ENCODE measurements at places on chromosomes 7 and 10.

DNA sequence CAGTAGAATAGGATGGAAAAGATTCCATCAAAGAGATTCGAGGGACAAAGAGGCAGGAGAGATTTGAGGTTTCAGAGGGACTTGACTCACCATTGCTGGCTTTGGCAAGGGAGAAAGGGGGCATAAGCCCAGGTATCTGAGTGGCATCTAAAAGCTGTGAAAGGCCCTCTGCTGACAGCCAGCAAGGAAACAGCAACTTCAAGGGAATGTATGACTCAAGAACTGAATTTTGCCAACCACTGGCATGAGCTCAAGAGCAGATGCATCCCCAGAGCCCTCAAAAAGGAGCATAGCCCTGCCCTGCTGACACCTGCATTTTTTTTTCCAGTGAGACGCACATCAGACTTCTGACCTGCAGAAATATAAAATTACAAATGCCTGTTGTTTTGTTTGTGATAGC, 19.6 kb upstream of the ADAM12 start:
- DNase-seq = no peak

- DNase-seq = no peak
Observed at GRCh38 chr7:64877714-64878610, 25.1 kb upstream of the ZNF273 start.

DNA sequence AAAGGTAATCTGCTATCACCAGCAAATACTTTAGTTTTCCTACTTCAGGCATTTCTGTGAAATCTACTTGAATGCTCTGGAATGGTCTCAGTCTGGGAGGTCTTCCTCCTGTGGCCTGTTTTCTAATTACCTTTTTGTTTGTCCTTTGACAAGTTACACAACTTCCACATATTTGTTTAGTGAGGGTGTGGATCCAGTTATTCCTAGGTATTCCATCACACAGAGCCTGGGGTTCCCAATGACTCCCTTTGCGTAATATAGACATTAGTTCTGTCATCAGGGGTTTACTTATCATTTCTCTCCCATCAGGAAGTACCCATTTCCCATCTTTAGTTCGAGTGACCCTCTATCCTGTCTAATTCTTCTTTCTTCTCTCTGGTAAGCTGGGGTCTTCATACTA, 28.1 kb upstream of the ELOVL3 start:
- no peak for DNase-seq

GRCh38 chr7:75915416-75916156, 631 bp downstream of the POR start:
- DNase-seq = no peak

DNA sequence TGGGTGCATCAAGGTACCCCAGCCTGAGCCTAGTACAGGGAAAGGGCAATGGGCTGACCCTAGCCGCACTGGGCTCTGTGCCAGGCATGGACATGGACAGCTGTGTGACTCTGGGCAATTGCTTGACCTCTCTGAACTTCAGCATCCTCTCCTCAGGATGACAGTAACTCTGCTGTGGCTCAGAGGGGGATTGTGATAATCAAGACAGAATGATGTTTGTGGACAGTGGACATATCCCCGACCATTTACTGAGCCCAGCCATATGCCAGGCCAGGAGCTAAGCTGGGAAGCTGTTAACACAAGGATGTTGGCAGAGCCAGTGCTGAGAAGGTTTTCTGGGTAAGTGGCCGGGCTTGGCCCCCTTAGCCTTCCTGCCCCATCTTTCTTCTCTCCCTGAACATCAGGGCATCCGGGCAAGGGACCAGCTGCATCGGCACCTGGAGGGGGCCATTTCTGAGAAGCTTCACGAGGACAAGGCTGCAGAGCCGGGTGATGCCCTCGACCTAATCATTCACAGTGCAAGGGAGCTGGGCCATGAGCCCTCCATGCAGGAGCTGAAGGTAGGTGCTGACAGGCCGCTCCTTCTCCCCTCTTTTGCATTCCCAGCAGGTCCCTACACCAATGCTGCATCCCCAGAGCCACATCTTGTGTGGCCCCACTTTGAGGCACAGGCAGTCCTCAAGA, 3.5 kb downstream of the CYP26C1 start:
- no peak for DNase-seq

- DNase-seq = no peak
Observed at GRCh38 chr10:29245476-29245875, 43.4 kb upstream of the LYZL1 start.

GRCh38 chr7:28573651-28574301, 161.5 kb downstream of the CREB5 start:
- DNase-seq = no peak

DNA sequence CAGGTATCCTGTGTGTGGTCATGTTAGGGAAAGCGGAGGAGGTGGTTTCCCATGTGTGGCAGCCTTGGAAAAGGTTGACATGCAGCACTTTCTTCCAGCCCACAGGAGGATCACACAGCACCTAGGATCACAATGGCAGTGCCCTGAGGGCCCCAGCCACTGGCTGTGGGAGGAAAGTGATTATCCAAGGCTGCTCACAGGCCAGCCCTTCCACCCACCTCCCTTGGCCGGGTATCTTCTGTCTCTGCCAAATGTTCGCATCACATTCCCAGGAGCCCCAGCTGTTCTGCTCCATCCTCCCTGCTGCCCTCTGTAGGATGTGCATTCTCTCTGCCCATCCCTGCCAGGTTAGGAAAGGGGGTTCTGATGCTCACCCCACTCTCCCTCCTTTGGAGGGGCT, 2.5 kb upstream of the MLXIPL start:
- no peak for DNase-seq

- no peak for DNase-seq
Observed at GRCh38 chr10:98262571-98262970, 5.4 kb downstream of the LOXL4 start.

GRCh38 chr7:105001652-105002184, 12.3 kb upstream of the KMT2E start:
- DNase-seq = no peak

DNA sequence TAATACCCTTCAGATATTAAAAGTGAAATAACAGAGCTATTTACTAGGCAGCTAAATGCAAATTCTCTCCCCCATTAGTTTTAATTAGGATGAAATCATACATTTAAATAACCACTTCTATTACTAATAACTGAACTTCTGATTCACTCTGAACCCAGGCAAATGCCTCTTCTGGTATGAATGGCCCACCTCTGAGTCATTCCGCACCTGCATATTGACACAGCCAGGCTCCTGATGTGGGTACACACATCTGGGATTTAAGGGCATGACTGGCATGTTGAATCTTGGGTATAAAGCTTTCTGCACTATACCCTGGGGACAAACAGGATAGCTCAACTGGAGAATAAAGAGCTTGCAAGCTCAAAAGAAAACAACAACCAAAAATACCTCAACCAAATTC, 140.9 kb downstream of the AUTS2 start:
- no peak for DNase-seq

DNA sequence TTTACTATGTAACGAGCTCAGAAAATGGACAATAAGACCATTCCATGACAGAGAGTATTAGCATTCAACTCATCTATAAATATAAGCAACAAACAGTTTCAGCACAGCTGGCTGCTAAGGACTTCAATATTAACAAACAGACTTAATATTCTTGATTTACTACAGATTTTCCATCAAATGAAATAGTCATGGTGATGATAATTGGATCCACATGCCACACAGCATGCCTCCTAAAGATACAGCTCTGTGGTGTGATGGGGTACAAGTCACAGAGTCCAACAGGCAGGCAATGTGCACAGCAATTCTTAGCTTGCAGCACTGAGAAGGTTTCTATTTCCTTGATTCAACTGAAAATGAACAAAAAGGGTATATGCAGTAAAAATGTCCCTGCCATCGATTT, 54.0 kb downstream of the DOCK4 start:
- no peak for DNase-seq

- DNase-seq = no peak
Observed at GRCh38 chr7:43782768-43783555, 24.5 kb downstream of the BLVRA start.

DNA sequence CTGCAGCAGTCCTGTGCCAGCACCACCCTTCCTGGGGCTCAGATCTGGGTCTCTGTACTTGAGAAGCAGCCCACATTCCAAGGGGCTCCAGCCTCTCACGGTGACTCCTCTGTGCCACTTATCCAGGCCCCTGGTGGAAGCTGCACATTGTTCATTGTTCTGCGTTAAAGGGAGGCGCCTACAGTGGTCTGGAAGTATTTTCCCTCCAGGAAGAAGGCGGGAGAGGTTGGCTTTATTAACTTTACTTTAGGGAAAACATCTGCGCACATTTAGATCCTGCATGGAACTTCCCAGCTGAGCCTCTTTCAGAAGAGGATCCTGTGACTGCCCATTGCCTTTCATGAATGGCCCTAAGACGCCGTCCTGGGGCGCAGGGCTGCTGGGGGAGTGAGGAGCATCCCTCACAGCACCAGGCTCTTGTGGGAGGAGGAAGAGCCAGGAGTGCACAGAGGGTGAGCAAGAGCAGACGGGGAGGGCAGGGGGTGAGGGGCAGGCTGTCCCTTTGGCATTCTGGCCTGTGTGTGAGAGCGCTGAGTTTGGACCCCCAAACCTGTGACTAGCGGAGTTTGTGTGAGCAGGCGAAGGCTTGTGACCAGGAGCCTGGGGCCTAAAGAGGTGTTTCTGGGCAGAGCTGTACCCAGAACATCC, 98.6 kb upstream of the BTBD16 start:
- no peak for DNase-seq

DNA sequence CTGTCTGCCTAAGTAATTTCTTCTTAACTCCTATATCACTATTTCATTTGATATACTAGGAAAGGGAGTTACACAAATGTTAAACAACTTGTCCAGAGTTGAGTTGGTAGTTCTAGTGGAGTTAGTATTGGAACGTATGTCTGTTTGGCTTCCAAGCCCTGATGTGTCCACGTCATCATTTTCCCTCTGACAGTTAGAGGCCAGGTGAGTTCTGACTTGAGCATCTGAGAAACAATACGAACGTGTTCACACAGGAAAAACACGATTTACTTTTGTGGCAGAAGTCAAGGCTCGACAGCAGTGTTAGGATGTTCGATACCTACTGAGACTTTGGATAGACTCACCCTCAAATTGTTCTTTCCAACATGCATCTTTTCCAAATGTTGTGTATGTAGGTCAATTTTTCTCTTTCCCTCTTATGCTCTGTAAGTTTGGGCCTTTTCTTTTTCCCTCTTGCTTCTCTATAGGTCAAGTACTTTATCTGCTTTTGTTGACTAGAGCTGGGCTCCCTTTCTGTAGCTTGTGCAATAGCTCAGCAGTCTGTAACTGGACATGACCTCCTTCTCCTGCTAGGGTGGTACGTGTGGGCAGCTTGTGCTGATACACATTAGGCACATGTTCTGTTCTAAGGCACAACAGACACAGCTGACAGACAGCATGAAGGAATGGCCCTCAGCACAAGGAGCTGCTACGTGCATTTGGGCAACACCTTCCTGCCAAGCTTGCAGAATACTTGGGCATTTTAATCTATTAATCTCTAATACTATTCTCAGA, 222.9 kb downstream of the PTEN start:
- no peak for DNase-seq

- no peak for DNase-seq
Observed at GRCh38 chr7:73881352-73882046, 20.5 kb downstream of the TMEM270 start.

DNA sequence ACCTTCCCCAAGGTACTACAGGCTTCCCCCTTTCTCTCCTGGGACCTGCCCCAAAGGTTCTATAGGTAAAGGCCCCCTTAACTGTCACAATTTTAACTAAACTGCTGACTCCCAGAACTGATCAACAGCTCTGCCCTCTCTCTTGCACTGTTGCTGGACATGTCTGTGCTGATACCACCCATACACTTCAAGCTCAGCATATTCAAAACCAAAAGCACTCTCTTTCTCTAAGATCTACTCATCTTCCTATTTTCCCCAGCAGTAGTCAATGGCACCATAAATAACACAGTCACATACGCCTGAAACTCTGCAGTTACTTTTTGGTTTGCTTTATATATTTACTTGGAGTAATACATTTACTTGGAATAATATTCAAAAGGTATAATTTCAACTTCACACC, 12.3 kb downstream of the OSBPL3 start:
- DNase-seq = no peak

DNA sequence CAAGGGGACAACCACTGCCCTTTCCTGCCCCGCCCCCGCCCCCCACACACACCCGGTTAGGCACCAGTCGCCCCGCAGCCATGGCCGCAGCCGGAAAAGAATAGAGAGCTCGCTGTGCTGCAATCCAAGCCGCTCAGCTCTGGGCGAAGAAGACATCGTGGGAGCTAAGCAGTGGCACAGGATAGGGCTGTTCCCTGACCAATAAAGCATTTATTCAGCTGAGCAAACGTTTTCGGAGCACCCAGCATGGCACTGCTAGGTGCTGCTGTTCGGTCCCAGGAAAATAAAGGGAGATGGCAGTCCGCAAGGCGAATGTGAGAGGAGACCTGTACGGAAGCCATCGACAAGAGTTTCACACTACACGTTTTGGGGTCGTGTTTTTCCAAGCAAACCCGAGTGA, 18.3 kb downstream of the SKIDA1 start:
- no peak for DNase-seq

GRCh38 chr10:121322776-121323175, 275.5 kb downstream of the FGFR2 start:
- DNase-seq = no peak

GRCh38 chr10:30510932-30511700, 77.1 kb downstream of the MAP3K8 start:
- no peak for DNase-seq

GRCh38 chr7:78959477-78959876, 494.0 kb downstream of the MAGI2 start:
- DNase-seq = no peak

GRCh38 chr10:118968060-118968459, 61.5 kb upstream of the NANOS1 start:
- no peak for DNase-seq

DNA sequence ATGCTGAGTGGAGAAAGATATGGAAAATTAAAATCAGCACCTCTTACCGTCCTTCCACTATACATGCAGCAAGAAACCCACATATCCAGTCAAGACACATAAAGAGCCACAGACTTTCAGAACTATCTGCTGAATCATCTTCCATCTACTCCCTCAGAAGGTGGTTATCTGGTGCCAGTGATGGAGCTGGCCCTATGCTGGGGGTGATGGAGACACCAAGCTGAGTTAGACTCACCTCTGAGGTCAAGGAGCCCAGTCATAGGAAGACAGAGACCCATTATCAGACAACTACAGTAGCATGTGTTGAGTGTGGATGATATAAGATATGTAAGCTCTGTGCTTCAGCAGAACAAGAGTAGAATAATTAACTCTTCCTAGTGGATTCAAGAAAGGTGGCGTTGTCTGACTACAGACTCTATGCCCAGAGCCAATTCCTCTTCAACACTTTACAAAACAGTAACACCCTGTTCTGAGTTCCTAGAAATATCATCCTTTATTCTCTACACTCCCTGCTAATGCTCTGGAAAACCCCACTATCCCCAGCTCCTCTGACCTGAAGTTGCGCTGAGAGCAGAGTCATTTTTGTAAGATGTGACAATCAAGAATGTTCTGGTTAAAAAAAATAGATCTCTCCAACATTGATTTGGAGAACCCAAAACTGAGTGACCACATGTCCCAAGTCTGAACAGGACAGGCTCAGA, 14.3 kb downstream of the CYP3A5 start:
- no peak for DNase-seq

GRCh38 chr10:104208730-104209129, 23.4 kb downstream of the CFAP43 start:
- DNase-seq = no peak

Measured in stimulated activated CD4-positive, alpha-beta T cell treated with anti-CD3 and anti-CD28 coated beads, Interleukin-15, amount 100 ng/mL, for 1 hour (primary cell).